ENCODE measurements at places on chromosomes 11 and 22.

GRCh38 chr11:80900265-80900664 is 1459.4 kb upstream of the TENM4 start:
- no peak for DNase-seq

- no peak for DNase-seq
Measured at GRCh38 chr22:41367680-41368542, 13.8 kb upstream of the TEF start.

DNA sequence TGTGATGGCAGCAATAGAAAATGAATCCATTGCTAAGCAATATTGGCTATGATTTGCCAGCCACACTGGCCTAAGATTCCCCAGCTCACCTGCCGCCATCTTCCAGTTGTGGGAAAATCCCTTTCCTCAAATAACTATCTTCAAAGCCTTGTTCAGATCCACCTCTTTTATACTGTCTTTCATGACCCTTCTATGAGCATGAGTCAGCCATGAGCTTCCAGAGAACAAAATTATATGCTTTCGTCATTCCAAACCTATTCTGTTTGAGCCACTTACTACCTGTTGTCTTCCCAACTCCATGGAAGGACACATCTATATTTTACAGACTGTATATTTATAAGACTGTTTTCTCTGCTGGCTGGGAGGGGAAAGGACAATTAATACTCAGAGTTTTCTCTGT is 25.0 kb upstream of the PRSS23 start:
- DNase-seq: no peak

GRCh38 chr11:32888805-32889204 is 3.8 kb upstream of the QSER1 start:
- DNase-seq: no peak

DNA sequence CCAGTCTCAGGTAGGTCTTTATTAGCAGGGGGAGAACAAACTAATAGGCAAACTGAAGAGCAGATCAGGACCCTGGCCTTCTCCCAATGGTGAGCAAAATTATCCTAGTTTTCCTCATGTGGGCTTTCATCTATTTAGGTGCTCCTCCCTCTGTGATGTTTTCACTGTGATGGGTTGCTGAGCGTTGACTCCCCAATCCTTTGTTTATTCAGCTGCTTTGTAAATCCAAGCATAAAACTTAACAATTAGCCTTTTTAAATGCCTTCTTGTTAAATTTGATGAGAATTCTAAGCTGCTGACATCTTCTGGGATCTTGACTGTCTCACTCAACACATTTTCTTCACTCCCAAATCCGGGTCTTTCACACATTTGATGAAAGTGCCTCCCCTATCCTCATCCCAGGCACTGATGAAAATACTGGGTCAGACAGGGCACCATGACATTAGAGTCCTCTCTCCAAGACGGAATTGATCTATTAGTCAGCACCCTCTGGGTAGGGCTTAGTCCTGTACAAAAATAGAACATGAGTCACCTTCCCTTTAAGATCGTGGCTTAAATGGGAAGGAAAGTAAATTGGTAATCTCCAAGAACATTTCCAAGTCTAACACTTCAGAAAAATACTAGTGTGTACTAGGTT is 199.3 kb upstream of the ISX start:
- DNase-seq: no peak

DNA sequence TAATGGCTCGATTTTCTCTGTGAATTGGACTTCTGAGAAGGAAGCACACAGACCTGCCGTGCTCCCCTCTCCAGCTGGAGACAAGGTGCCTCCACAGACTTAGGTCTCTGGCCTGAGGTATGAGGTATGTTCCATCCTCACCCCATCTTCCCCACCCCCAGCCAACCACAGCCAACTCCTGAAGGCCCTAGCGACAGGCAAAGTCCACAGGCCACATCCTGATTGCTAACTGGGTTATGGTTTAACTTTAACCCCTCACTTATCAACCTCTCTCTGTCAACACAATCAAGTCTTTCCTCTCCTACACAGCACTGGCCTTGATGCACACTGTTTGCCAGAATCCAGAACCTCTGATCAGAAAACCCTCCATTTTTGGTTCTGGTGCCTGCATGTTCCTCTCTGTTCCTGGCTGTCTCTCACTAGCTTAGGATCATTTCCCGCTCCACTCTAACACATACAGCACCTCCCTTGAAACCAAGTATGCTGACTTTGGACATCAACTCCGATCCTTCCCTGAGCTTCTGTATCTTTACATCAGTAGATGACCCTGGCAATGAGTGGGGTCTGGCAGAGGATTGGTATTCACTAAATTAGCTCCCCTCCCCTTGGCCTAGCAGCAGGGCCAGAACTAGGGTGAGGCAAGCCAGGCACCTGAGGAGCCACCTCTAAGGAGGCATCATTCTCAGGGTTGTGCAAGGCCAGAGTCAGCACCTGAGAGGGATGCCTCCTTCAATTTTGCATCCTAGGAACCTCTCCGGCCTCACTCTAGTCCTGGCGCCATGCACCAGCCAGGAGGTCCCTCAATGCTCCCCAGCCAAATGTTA is 22.0 kb downstream of the JAML start:
- DNase-seq: no peak
